ENCODE measurements at places on chromosomes 1 and 21.

DNA sequence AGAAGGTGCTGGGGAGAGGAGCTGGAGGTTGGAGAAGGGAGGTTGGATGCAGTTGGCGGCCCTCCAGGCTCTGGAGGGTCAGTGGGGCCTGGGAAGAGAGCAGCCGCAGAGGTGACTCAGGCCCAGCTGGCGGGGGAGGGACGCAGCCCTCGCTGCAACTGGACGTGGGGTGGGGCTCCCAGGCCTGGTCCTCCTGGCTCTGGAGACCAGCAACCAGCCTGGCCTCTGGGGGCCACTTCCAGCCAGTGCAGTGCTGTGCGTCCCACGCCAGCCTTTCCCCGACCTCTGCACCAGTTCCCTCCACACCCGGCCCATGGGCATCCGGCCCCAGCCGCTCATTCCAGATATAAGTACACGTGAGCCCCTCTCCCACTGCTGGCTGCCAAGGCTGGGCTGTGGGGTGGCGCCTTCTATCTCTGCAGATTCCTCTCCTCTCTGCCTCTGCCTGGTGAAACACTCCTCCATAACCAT lies 38.0 kb upstream of the COL18A1 start:
- DNase-seq: no peak

GRCh38 chr1:152533327-152533938 lies 19.2 kb downstream of the CRCT1 start:
- DNase-seq: no peak

GRCh38 chr1:195516036-195516435 lies 1092.2 kb downstream of the KCNT2 start:
- no peak for DNase-seq

DNA sequence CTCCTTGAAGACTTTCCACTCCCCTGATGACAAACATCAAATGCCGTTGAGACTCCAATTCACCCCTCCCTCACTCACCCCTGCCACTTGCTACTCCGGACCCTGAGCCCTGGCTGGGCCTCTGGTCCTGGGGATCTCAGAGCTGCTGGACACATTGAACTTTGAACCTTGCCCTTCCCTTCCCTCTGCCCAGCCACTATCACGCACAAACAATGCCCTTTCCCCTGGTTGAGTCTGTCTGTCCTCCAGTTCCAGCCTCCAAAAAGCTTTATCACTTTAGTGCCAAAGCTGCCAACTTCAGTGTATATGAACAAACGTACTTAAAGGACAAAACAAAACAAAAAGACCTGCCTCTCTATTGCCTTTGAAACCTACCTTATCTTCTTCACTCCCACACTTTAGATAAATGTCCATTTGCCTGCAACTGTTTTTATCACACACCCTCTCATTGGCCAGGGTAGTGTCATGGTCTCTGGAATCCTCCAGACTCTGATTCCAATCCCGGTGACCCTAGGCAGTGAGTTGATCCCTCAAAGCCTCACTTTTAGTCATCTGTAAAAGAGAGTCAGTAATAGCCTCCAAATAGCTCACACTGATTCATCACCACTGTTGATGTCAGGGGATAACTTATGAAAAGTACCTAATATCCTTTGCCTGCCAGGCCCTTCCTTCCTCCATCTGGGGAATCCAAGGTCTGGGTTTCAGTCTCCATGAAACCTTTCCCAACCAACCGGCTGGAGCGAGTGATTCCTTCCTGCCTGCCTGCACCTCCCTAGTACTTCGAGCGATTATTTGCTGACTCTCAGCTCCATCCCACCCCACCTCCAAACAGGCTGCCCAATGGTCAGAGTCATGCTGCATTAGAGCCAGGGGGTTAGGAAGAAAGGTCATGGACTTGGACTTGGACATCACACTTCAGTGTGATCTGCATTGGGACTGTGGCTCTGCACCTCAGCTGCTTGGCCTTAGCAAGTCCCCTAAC lies 15.9 kb upstream of the SPOCD1 start:
- DNase-seq: no peak

DNA sequence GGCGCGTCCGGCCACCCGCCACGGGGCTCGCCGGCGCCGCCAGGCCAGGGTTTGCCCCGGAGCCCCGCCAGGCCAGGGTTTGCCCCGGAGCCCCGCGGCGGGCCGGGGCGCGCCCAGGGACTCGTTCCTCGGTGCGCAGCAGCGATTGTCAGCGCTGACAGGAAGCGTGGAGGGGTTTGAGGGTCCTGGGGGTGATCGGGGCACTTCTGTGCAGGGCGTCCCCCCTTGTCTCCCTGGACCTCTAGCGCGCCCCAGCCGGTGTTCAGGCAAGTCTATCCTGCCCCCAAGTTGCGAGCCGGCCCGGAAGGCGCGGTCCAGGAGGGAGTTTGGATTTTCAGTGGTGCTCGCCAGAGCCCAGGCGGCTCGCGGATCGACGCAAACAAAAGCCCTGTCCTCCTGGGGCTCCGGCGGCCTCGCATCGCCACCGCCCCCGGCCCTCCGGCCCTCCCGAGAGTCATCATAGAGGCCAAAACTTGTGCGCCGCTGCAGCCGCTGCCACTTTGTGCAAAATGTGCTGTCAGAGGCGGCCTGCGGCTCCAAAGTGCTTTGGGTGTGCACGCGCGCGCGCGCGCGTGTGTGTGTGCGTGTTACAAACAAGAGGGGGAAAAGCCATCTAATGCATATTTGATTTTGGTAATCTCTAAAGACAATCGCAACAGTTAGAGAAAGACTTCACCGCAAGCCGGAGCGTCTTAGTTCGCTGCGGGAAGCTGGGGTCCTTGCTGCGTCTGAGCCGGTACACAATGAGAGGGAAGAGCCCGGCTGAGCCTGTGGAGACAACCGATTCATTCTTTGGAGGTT lies 1.0 kb downstream of the ROR1 start:
- DNase-seq: peak; percentile 24

DNA sequence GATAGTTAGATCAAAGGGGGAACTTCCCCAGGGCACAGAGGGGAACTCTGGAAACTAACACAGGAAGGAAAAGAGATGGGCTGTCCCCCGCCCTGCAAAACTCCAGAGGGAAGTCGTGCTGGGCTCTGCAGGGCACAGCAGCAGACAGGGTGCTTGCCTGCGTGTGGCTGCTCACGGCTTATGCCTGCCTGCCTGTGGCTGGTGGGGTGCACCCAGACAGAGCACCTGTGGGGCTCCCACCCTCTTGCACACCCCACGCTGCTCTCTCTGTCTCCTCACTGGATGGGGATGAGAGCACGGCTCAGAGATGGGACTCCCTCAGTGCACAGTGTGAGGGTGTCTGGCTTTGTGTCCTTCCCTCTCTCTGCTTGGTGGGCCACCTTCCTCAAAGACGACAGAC lies 13.5 kb upstream of the ETV3L start:
- DNase-seq: no peak

DNA sequence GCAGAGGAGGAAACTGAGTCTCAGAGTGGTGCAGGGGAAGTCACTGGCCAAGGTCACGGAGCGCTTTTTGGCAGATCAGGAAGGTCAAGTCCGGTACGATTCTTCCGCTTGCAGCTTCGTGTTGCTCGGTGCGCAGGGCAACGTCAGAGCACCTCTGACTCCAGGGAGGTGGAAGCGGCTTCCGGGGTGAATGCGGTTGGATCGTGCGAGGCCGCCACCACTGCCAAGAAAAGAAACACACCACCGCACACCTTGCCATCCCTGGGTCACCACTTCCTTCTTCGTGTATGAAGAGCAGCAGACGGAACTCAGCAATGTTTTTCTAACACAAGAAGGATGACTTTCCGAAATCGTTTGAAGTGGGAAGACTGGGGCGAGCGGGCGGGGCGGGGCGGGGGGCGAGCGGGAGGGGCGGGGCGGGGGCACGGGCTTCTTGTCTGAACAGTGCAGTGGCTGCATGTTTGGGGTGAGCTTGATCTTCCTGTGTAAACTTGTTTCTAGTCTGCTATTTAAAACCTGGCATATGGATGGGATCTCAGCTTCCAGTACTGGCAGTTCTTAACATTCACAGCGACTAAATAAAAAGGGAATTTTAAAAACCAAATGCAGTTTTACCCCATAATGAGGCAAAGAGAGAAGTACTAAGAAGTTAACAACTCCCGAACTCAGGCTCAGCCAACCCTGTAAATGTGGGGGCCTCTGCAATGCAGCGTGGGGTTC lies 300.0 kb downstream of the RRAGC start:
- DNase-seq: peak; percentile 65

DNA sequence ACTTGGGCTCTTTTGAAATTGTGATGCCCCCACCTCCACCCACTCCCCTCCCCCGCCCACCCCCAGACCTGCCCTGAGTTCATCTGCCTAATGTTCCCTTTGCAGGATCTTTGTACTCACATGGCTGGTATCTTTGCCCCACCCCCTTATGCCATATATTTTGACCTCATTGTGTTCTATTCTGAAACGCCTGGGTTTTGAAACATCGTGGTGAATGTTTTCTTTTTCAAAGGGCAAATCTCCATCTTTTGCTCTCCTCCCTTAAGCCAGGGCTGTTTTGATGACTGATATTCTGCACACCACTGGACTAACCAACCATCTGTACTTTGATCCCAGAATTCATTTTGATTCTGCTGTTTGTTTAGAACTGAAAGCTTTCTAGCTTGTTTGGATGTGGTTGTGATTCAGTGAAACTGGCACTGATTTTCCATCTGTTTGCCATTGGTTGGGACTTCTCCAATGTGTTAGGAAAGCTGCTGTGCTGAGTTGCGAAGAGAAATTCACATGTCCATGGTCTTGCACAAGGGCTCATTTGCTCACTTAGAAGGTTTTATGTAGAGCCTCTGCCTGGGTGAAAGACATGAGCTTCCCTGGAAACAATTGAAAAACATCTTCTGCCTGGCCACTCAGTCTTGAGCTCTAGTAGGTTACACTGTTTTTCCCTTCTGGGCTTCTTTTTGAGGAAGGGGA lies 16.5 kb downstream of the SMAP2 start:
- no peak for DNase-seq

DNA sequence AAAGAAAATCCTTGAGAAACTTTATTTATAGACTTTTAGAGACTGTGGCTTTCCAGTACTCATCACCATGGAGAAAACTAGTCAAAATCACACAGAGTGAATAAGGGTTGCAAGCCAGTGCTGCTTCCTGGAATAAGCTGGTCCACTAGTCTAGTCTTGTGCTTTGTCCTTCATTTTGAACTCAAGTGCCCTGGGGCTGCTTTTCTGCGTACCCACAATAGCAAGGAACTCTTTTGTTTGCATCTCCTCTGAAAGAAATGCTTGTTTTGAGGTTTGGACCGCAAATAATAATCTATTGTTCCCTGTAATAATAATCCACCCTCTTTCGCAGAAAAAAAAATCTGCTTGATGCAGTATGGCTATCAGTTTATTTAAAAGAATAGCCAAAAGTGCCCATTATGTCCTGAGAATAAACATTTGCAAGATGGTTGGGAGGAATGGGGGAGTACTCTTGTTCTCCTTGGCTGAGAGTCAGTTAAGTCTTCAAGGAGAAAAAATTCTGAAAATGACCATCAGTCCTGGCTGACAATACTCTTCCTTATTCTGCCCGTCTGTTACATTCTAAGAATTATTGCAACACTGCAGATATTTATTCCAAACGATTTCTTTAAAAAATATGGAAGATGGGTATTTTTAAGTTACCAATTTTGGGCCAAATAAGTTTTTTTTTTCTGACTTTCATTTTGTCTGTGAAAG lies 41.9 kb downstream of the MPZL1 start:
- no peak for DNase-seq

DNA sequence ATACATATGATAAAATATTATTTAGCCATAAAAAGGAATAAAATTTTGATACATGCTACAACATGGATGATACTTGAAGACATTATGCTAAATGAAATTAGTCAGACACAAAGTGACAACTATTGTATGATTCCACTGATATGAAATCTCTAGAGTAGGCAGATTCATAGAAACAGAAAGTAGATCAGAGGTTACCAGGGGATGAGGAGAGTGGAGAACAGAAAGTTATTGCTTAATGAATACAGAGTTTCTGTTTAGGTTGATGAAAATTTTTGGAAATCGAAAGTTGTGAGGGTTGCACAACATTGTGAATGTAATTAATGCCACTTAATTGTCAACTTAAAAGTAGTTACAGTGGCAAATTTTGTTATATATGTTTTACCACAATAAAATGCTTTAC lies 315.7 kb upstream of the USP25 start:
- no peak for DNase-seq

DNA sequence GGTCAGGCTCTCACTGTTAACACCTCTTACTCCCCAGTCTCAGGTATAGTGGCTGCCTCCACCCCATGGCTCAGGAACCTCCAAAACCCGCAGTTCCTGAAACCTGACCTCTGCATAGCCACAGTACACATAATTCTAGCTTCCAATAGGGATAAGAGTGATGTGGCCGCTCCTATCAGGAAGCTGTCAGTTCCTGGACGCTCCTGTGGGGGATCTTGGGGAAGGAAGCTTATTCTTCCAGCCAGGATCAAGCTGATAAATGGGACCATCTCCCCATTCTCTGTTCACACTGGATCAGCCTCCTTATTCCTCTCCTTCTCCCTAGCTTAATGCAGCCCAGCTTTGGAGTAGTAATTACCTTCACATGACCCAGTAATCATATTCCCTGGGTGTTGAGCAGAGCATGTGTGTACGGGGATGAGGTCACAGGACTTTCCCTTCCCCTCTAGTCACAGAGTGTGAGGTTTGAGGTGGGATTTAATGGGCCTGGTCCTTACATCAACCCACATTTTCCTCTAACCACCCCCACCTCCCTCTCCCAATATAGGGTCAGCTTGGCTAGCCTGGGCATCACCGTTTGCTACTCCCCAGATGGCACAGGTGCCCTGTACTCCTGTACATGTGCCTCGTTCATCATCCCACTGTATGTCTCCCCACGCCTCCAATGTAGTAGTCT lies 7.0 kb upstream of the POU3F1 start:
- DNase-seq: no peak

GRCh38 chr1:101190441-101190840 lies 46.4 kb upstream of the S1PR1 start:
- no peak for DNase-seq

DNA sequence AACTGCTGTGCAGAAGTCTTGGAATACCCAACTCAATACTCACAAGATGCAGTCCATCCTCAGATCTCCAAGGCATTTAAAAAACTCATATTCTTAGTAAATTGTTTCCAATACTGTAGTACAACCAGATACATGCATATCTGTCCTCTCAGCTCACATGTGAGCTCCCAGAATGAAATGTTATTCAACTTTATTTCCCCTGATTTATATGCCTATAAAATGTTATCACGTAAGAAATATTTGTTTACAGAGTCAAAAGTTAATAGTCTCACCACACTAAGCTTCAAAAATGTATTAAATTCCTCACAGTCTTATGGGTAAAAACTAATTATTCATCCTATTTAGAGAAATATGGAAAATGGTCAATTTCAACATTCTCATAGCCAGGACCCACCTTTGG lies 56.6 kb downstream of the LTN1 start:
- DNase-seq: no peak

GRCh38 chr1:96236156-96236739 lies 485.3 kb upstream of the PTBP2 start:
- no peak for DNase-seq

Data from activated B cell treated with CpG ODN at 0.5 μM for 24 hours (primary cell).